EL (cell line): ENCODE measurements at places on chromosomes 5 and 9.

GRCh38 chr5:78594610-78595457 is 53.7 kb downstream of the LHFPL2 start:
- peak; percentile 96 for DNase-seq

GRCh38 chr5:113176196-113176595 is 199.6 kb downstream of the DCP2 start:
- DNase-seq, result no peak

- no peak for DNase-seq
Observed at GRCh38 chr9:111030492-111030891, 7.8 kb downstream of the LPAR1 start.

GRCh38 chr5:102583276-102584124 is 84.7 kb upstream of the SLCO6A1 start:
- peak; percentile 16 for DNase-seq

- DNase-seq, result no peak
Observed at GRCh38 chr5:177176175-177176711, 42.7 kb downstream of the NSD1 start.

GRCh38 chr5:154260224-154260927 is 69.8 kb downstream of the GALNT10 start:
- DNase-seq, result no peak

DNA sequence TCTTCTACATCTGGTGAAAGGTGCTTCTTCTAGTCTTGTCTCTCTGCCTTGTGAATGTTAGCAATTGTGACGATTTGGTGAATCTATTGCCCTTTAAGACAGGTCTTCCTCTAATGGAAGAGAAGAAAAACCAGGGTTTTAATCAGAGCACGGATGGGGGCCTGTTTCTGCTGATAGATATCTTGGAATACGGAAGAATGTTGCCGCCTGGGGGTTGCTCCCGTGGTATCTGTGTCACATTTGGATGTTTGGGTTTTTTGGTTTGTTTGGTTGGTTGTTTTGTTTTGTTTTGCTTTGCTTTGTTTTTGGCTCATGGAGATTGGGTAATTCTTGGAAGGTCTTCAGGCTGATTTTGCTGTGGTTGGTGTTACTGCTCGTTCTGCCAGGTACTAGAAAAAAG is 9.7 kb upstream of the SLC1A3 start:
- no peak for DNase-seq

GRCh38 chr9:35696520-35697215 is 6.9 kb upstream of the TPM2 start:
- peak; percentile 49 for DNase-seq

GRCh38 chr9:110890416-110890815 is 147.9 kb downstream of the LPAR1 start:
- peak; percentile 29 for DNase-seq

DNA sequence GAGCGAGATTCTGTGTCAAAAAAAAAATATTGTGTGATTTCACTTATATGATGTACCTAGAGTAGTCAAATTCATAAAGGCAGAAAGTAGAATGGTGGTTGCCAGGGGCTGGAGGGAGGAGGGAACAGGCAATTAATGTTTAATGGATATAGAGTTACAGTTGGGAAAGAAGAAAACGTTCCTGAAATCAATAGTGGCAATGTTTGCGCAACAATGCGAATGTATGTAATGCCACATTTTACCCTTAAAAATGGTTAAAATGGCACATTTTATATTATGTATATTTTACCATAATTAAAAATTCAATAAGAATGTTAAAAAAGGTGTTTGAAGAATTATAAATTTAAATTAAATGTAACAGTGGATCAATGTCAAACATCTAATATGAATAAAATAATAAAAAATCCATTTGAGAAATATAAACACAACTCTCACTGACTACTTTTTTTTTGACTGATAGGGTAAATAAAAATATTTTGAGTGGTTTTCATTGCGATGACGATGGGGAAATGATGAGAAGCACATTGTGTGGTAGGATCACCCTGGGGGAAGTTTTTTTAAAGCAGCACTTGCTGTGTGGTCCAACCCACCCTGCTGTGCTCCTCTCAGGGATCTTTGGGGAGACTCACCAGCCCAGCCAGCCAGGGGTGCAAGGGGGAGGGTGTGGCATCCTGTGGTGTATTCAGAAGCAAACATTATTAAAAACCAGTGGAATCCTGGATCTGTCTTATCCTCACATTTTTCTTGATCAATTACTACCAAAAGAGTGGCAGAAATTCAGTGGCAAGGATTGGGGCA is 4.3 kb downstream of the FYB1 start:
- DNase-seq, result no peak

GRCh38 chr5:80411589-80412219 is 3.8 kb downstream of the ZFYVE16 start:
- no peak for DNase-seq

GRCh38 chr9:133278161-133279114 is 3.4 kb upstream of the ABO start:
- DNase-seq, result no peak

DNA sequence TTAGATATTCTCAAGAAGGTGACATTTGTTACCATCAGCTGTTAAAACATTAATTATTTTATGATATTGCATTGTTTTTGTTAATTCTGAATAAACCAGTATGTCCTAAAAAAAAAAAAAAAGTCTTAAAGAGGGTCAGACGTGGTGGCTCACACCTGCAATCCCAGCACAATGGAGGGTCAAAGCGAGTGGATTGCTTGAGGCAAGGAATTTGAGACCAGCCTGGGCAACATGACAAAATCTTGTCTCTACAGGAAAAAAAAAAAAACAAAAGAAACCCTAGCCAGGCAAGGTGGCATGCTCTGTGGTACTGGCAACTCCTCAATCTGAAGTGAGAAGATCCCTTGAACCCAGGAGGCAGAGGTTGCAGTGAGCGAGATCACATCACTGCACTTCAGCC is 46.8 kb downstream of the CYLC2 start:
- DNase-seq, result no peak

DNA sequence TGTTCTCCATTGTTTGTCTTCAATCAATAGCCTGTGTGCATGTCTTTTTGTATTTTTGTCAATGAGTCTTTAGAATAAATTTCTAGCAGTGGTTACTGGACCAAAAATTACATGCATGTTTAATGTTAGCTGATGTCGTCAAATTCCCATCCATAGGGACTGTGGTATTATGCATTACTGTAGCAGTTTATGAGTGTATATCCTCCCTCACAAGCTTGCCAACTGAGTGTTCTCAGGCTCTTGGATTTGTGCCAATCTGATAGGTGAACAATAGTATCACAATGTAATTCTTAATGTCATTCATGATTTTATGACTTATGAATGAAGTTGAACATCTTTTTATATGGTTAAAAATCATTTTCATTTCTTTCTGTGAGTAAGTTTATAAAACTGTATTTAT is 13.0 kb downstream of the SNX24 start:
- DNase-seq, result peak; percentile 47

DNA sequence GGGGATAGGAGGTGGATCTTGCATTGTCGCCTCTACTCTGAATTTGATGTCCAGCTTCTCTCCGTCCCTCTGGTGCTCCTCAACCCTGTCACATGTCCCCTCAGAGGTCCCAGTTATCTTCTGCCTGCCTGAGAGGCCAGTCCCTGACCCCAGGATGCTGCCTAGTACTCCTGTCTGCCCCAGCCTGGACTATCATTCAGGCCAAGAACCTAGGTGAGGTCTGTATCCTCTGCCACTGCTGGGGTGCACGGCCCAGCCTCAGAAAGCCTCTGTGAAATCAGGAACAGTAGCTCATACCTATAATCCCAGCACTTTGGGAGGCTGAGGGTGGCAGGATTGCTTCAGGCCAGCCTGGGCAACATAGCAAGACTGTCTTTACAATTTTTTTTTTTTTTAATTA is 8.6 kb downstream of the SPINK4 start:
- no peak for DNase-seq

DNA sequence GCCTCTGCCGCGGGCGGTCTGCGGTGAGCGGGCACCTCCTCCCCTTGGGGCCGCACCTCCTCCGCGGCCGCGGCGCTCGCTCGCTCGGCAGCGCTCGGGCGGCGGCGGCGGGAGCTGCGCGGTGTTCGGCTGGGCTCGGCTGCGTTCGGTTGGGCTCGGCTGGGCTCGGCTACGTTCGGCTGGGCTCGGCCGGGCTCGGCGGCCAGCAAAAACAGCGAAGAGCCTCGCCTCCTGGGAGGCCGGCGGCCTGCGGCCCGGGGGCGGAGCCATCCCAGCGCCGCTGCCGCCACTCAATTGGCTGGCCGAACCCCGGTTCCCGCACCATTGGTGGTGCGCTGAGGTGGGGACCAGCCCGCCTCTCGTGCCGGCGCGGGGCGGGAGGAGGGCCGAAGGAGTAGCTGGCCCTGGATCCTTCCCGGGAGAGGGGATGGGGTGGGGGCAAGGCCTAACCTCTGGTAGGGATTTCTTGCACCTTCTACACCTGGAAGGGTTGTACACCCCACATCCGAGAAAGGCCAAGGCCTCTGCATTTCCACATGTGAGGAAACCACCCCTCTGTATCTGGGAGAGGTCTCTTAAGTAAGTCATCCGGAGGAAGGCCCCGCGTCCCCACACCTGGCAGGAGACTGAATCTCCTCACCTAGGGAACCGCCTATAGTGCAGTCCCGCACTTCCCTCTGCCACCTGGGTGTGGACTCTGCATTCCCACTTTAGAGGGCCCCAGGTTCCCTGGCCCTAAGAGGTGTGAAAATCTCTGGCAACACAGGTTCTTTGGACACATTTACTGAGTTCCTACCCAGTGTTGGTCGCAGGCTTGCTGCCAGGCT is at the start of gene ENHO:
TSS of gene ENHO (minus strand) at position 20 of the 827 bp plus-strand sequence. CDS start 1,295 bp downstream, outside the sequence.
- peak; percentile 90 for DNase-seq

DNA sequence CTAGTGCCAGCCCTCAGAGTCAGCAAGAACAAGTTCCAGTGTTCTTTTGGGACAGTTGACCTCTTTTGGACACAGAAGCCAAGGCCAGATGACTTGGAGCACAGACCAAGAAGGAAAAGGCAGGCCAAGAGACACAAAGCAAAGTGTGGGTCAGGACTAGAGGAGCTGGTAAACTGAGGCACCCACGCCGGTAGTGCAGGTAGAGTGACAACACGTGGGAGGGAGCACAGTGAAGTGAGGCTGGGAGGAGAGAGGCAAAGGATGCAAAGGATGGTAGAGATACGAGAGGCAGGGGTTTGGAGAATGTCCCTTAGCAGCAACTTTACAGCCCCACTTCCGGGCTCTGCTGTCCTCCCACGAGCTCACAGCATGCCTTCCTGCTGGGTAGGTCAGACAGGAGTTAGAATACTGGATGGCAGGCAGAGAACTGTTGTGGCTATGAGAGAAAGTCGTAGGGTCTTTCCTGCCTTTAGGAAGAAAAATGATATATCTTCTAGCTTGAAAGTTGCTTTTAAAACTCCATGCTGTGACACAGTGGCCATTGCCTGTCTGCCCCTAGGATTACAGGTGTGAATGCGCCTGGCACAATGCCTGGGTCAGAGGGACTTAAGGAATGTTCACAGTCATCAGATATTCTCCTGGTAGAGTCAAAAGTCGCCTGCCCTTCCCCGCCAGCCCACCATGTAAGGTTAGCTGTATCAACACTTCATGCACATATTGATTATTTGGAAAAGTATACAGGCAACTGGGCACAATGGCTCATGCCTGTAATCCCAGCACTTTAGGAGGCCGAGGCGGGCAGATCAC is 97.9 kb downstream of the PDE8B start:
- no peak for DNase-seq

GRCh38 chr9:4425319-4426045 is 64.8 kb upstream of the SLC1A1 start:
- no peak for DNase-seq

- no peak for DNase-seq
Observed at GRCh38 chr9:90964101-90965020, 162.7 kb downstream of the SYK start.

DNA sequence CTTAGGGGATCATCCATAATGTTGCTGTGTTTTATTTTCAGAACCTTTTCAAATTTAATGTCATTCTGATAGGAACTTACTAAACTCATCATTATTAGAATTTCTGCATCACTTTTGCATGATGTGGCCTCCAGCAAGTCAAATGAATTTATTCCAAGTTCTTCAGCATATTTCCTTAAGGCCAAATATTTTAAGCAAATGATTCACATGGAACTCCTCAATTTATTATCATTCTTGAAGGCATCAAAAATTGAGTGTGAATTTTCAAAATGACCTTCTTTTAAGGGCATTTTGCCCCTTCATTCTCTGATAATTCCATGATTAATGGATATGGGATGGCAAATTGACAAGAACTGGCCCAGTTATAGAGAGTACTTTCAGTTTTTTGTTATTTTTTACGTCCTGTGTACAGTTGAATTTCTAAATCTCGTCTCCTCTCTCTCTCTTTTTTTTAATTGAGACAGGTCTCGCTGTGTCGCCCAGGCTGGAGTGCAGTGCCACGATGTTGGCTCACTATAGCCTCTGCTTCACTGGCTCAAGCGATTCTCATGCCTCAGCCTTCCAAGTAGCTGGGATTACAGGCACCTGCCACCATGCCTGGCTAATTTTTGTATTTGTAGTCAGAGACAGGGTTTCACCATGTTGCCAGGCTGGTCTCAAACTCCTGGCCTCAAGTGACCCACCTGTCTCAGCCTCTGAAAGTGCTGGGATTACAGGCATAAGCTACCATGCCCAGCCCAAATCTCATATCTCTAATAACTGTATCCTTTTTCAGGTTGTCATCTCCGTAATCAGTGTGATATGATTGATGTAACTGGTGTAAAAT is 29.1 kb downstream of the GPR21 start:
- DNase-seq, result peak; percentile 23

- DNase-seq, result no peak
Observed at GRCh38 chr5:37695647-37696046, 144.2 kb downstream of the GDNF start.

DNA sequence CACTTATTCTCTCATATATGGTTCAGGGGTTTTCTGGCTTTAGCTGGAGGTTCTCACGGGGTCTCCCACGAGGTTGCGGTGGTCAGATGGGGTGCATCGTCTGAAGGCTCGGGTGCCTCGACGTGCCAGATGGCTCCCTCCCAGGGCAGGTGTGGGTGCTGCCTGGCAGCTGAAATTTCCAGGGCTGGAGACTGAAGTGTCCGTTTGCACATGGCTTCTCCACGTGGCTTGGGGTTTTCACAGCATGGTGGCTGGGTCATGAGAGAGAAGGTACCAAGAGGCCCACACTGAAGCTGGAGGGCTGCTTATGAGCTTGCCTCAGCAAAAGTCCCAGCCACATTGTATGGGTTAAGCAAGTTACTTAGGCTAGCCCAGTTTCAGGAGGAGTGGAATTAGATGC is 218.6 kb downstream of the AGTPBP1 start:
- no peak for DNase-seq

DNA sequence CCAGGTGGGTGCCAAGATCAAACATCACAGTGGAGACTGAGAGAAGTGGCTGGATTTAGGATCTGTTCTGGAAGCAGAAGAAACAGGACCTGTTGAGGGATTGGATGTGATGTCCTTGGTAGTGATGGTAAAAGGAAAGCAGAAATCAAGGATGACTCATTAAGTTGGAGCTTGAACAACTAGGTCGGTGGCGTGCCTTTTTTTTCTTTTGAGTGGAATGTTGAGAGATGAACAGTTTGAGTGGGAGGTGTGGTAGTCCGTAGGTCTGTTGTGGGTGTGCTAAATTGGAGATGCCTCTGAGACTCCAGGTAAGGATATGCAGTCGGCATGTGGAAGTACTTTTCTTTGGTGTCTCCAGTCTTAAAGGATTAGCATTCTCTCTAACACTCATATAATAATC is 92.1 kb upstream of the IL12B start:
- DNase-seq, result no peak
